ENCODE measurements at places on chromosomes 3 and 15.

GRCh38 chr3:188749010-188749617 lies 422.7 kb upstream of the TPRG1 start:
- DNase-seq: peak; percentile 41

DNA sequence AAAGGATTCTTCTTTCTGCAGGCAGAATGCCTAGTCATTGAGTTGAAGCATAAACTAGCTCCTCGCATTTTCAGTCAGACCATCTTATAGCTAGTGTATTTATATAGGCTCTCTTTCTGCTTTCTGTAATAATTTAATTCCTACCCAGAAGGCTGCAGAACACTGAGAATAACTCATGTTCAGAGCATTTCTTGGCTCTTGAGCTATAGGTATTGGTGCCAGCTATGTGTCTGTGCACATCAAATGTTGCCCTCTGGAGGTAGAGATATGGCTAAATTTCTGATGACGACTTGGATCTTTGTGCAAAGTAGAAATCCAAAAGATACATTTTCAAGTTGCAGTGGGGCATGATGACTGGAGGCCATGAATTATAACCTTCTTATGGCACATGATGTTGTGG lies 336.2 kb upstream of the TPM1 start:
- no peak for DNase-seq

GRCh38 chr15:68028137-68028887 lies 25.8 kb upstream of the PIAS1 start:
- no peak for DNase-seq

GRCh38 chr3:150293401-150294001 lies 114.6 kb upstream of the TSC22D2 start:
- DNase-seq: no peak

GRCh38 chr3:60095516-60095915 lies 1045.7 kb upstream of the CFAP20DC start:
- no peak for DNase-seq

DNA sequence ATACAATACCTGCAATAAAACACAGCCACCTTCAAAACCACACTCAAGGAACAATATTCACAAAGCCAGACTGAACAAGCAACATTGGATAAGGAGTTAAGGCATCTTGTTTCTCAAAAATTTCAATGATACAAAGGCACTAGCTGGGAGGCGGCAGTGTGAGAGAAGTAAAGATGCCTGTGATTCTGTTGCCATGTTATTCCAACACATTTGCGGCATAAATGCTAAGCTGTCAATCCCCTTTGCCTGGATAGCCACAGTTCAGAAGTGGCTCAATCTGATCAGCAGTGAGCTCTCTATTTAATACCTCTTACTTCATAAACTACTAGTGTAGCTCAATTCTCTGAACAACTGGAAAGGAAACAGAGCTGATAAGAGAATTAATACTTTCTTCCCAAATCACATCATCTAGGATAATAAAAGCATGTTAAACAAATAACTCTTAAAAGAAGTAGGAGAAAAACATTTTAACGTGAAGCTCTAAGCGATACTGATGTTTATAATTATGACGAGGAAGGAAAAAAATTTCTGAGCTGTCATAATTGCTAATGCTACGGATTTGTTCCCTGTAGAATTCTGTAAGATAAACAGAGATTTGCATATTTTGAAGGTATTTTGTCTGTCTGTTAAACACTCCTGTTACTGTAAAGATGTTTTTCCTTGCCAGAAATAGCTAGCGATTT lies 358.4 kb downstream of the FOXP1 start:
- DNase-seq: no peak

- DNase-seq: peak; percentile 3
Measured at GRCh38 chr3:34200576-34200975, 402.1 kb downstream of the PDCD6IP start.

DNA sequence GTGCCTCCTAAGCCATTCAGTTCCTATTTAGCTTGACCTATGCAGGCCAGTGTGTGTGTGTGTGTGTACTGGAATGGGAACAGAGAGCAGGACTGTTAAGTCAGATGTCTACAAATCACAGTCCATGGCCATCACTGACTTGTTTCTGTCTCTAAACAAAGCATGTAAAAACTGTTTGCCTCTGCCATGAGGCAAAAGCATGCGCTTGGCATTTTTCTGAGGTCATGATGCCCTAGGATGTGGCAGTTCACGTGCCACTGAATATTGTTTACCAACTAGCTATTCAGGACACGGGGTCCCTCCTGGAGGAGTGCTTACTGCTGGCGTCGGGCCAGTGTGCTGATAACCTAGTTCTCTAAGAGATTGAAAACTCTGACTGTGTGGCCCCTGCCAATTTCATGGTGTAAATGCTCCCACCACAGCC lies 8.2 kb upstream of the ATP13A3 start:
- DNase-seq: no peak

DNA sequence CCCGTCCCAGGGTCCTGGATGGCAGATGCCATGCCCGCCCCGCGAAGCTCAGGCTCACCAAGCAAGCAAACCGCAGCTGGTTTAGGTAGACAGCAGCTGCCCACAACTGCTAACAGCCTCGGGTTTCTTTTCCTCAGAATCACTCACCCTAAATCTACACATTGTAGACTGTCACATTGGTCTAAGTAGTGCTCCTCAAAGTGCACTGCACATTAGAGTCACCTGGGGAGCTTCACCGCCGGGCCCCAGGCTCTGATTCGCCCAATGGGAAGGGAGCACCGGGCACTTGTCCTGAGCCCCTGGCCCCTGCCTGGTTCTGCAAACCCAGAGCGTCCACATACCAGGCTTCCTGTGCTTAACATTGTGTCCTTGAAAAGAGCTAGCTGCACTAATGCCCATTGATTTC lies 752 bp downstream of the OCA2 start:
- no peak for DNase-seq

GRCh38 chr15:100757661-100758060 lies 122.0 kb upstream of the ALDH1A3 start:
- DNase-seq: no peak

DNA sequence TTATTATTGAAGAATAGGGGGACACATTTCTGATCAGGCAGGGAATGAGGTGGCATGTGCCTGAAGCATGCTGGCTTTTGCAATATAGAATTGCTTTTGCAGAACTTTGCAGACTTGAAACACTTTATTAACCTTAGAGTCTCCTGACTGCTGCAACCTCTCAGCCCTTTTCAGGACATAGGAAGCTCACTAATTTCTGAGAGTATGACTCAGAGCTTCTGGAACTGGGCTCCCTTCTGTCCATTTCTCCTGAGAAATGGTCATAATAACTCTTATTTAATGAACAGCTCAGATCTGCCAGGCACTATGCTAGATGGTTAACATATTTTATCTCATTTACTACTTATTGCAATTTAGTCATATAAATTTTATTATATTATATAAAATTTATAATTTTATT lies 38.6 kb upstream of the DGKG start:
- DNase-seq: no peak

DNA sequence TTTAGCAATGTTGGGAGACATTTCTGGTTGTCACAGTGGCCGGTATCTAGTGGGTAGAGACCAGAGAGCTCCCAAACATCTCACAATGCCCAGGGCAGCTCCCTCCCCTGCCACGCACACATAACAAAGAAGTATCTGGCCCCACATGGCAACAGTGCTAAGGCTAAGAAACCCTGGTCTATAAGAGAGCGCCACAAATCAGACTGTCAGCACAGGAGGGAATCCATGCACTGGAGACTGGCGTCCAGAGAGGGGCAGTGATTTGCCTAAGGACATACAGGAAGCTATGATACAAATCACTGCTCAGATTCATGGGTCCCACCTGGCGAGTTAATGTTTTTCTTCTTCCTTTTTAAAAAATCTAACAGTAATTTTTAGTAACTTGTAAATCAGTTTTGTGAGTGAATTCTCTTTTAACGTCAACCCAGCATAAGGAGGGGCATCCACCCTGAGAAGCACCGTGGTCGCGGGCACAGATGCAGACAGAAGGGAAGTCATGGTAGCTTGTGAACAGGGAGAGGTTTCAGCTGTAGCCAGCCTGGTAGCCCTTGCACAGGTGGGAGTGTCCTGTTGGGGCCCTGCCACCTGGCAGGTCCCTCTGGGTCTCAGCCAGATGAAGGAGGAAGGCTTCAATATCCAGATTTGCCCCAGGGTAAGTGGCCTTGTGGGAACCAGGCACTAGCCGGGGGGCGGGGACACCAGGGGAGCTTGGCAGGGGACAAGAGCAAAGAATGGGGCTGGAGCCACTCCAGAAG lies 8.7 kb downstream of the ISG20 start:
- no peak for DNase-seq

- DNase-seq: no peak
Measured at GRCh38 chr15:50778086-50778485, 12.6 kb upstream of the SPPL2A start.

- no peak for DNase-seq
Measured at GRCh38 chr15:43279496-43279895, 12.8 kb upstream of the TGM5 start.

- DNase-seq: no peak
Measured at GRCh38 chr3:47410801-47411646, 30.2 kb downstream of the PTPN23 start.

DNA sequence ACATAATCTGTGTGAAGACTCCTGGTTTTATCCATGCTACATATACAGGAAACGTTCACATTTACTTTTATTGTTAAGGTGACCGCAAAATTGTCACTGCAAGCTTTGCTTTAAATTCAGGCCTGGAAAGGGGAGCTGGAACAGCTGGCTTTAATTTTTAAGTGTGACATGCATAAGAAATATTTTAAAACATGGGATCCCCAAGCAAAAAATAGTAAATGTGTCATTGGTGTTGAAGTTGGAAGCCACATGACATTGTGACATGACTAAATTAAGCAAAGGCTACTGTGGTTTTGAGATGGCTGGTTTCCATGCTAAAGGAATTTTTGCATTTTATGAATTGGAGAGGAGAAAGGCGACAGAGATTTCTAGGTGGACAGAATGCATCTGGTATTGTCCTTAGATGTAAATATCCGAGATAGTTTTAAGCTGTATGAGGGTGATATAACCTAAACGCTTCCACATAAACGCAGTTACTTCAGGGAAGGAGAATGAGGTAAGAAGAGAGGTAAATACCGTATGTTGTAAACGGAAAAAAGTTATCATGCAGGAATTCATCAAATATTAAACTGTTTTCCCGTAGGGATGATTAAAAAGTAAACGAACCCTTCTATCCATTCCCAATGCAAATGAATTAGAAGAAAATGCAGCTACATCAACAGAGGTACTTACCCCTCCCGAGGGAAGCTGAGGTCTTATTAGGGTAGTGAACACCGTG lies 927 bp upstream of the FYTTD1 start:
- no peak for DNase-seq

- no peak for DNase-seq
Measured at GRCh38 chr3:39644176-39644575, 165.2 kb upstream of the MYRIP start.

- no peak for DNase-seq
Measured at GRCh38 chr3:197682713-197683112, 54.0 kb downstream of the RUBCN start.

DNA sequence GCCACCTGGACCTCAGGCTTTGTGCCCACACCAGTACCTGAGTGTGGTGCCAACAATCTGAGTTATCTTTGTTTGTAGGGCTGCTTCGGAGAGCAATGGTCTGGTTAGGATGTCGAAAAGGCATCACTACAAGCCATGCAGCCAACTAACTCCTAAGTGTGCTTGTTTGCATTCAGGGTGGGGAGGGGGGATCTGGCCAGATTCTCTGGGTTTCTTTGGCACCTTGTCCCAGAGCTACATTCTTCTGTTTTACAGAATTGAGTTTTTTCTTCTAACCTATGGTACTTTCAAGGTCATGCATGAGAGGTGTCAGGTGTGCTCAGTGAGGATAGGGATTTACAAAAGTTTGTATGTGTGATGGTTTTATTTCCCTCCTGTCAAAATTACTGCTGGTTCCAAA lies 391.4 kb upstream of the RARB start:
- DNase-seq: no peak

DNA sequence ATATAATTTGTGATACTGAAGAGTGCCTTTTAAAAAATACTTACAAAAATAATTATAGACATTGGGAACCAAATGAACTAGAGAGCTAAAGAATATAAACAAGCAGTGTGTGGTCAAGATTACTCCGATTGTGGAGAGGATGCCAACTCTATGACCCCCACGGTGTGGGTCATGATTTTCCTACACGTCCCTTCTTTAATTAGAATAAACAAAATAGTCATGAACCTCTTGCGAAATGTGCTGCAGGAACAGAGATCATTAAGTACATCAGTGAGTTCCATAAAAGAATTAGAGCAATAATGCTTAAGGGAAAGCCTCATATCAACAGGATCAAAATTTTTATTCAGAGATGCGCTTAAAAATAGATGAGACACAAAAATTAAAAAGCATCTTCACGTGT lies 476.6 kb upstream of the ROBO1 start:
- DNase-seq: no peak

- no peak for DNase-seq
Measured at GRCh38 chr3:97699889-97700288, 64.7 kb upstream of the ARL6 start.

DNA sequence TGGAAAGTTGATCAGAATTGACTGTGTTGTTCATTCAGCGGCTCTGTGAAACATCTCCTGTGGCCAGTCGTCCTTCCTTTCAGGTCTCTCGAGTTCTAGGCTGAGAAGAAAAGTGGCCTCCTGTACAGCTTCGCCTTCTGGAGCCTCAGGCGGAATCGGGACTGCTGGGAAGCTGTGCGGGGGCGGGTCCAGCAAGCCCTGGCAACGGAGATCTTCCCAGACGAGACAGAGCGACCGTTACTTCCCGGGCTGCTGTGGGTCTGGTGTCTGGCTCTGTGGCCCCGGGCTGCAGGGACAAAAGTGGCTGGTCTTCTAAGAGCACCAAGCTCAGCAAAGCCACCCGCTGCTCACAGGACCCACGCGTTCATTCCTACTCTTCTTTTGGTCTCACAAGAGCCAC lies 88.6 kb upstream of the CACNA2D3 start:
- DNase-seq: no peak

- no peak for DNase-seq
Measured at GRCh38 chr3:15359677-15360397, 27.5 kb upstream of the SH3BP5 start.

DNA sequence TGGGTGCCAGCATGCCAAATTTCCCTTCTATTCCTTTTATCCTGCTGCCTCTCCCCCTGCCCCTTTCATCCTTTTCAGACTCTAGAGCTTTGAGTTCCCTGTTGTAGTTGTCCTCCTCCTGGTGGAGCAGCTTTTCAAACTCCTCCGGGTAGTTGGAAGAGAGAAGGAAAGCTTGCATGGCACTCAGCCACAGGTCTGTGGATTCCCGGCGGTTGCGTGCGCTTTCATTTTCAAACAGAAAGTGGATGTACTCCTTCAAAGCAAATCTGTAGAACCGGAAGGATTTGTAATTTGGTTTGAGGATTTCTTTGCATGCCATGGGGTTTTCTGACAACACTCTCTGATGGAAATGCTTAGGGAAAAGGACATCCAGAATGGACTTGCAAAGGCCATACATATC lies 68.1 kb upstream of the DCLK3 start:
- no peak for DNase-seq
